ENCODE measurements at places on chromosomes 12 and 14.

DNA sequence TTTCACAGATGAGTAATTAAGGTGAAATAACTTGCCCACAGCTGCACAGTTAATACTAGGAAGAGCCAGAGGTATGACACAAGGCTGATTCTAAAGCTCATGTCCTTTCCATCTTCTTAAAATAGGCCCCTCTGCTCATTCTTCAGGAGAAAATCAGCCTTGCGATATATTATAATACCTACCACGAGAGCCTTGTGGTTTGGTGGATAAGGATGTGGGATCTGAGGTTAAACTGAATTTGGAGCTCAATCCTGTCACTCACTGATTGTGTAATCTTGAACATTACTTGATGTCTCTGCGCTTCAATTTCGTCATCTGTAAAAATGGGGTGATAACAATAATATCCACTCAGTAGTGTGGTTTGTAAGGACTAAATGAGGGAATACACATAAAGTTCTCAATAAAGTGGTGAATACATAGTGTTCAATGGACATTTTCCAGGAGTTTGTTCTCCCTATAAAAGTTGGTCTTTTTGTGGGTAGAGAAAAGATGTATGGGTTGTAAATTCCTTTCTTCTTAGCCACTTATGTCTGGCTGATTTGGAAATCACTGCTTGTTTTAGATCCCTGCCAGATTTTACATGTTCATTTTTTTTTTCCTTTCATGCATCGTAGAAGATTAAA lies 25.1 kb upstream of the ATP2B1 start:
- H3K36me3 ChIP-seq: no peaks in the 10 kb centered on the region
- H3K27me3 ChIP-seq: no peaks in the 10 kb centered on the region
- no peaks in the 10 kb centered on the region for H3K4me1 ChIP-seq
- no peak overlapping the region for H3K27ac ChIP-seq
- DNase-seq: no peak
- H3K4me3 ChIP-seq: no peak overlapping the region

- no peak for DNase-seq
- no peaks in the 10 kb centered on the region for H3K4me1 ChIP-seq
- H3K36me3 ChIP-seq: no peaks in the 10 kb centered on the region
Observed at GRCh38 chr12:6774499-6775062, 2.3 kb downstream of the LAG3 start.

- H3K36me3 ChIP-seq: no peaks in the 10 kb centered on the region
- no peaks in the 10 kb centered on the region for H3K4me1 ChIP-seq
- H3K27ac ChIP-seq: no peak overlapping the region
- DNase-seq: no peak
- H3K27me3 ChIP-seq: no peaks in the 10 kb centered on the region
Observed at GRCh38 chr12:69278814-69279782, 39.7 kb downstream of the CPSF6 start.

- no peaks in the 10 kb centered on the region for H3K36me3 ChIP-seq
- DNase-seq: no peak
- no peak overlapping the region for H3K4me3 ChIP-seq
Observed at GRCh38 chr12:94637390-94638113, 12.8 kb downstream of the TMCC3 start.
